Fibroblast of the aortic adventitia (primary cell): ENCODE measurements at places on chromosomes 16 and 17. TPM values are rescaled to one million over a fixed set of nuclear protein-coding genes. Genes with fewer than 3 reads are reported as not detected.

The DDX52 gene
- 16.0 and 29.9 TPM in 2 replicates for total RNA-seq

The OTOP2 gene
- total RNA-seq, result not detected in 2 replicates

The OR1D2 gene
- total RNA-seq, result not detected in 2 replicates

The MFSD6L gene
- total RNA-seq, result not detected in 2 replicates

The KDM8 gene
- total RNA-seq, result 3.3 TPM in 2 replicates

The COG4 gene
- 59.9 and 131 TPM in 2 replicates for total RNA-seq

The CBLN1 gene
- total RNA-seq, result not detected in 2 replicates

The SEPTIN12 gene
- not detected in 2 replicates for total RNA-seq

The CD300A gene
- not detected in 2 replicates for total RNA-seq

The NTN1 gene
- 0.33 and 0.81 TPM in 2 replicates for total RNA-seq

The SRL gene
- total RNA-seq, result 0.09 and 0.25 TPM in 2 replicates

The SDR42E2 gene
- not detected in 2 replicates for total RNA-seq

The SEZ6L2 gene
- total RNA-seq, result 1.4 and 12.3 TPM in 2 replicates

The NPW gene
- total RNA-seq, result 0.45 TPM in 1 of 2 replicates, not detected in the other

The PRSS21 gene
- total RNA-seq, result 0.27 and 0.49 TPM in 2 replicates

The GPR142 gene
- not detected in 2 replicates for total RNA-seq

The CTF1 gene
- 2.5 and 3.2 TPM in 2 replicates for total RNA-seq

The GNGT2 gene
- 0.45 TPM in 1 of 2 replicates, not detected in the other for total RNA-seq

The KRTAP2-3 gene
- total RNA-seq, result not detected in 2 replicates

The VKORC1 gene
- 56.3 and 146 TPM in 2 replicates for total RNA-seq

The MYO15B gene
- 1.4 and 16.8 TPM in 2 replicates for total RNA-seq

The TBC1D3C gene
- not detected in 2 replicates for total RNA-seq

The CRYBA1 gene
- total RNA-seq, result not detected in 2 replicates
